ENCODE measurements at places on chromosomes 12 and 14. TPM values are rescaled to one million over a fixed set of nuclear protein-coding genes. Genes with fewer than 3 reads are reported as not detected.

- DNase-seq: no peak
These were observed 516.7 kb upstream of the TMEM132C start for GRCh38 chr12:127750076-127750840.

Gene VCPKMT
- polyA plus RNA-seq: 9.7 TPM

GRCh38 chr12:27966870-27967269 is 5.7 kb downstream of the PTHLH start:
- DNase-seq: no peak

Gene RND1
- polyA plus RNA-seq: 0.38 TPM

- no peak for DNase-seq
These were observed 219.5 kb downstream of the KLHL28 start for GRCh38 chr14:44742202-44742601.

- no peak for DNase-seq
These were observed 167.7 kb upstream of the AMIGO2 start for GRCh38 chr12:47247418-47247817.

DNA sequence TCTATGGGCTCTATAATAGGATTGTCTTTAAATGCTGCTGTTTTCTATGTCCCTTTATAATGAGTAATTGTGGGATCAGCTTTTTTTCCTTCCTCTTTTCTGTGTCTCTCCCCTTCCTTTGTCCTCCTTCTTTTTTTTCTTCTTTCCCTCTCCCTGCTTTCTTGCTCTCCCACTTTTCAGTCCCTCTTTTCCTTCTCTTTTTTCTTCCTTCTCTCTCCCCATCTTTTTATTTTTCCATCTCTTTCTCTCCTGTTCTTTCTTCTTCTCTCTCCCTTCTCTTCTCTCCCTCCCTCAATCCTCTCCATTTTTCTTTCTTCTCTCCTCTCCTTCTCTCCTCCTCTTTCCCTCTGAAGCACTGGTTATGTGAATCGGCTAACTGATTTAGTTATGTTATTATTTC is 62.5 kb upstream of the RD3L start:
- no peak for DNase-seq

DNA sequence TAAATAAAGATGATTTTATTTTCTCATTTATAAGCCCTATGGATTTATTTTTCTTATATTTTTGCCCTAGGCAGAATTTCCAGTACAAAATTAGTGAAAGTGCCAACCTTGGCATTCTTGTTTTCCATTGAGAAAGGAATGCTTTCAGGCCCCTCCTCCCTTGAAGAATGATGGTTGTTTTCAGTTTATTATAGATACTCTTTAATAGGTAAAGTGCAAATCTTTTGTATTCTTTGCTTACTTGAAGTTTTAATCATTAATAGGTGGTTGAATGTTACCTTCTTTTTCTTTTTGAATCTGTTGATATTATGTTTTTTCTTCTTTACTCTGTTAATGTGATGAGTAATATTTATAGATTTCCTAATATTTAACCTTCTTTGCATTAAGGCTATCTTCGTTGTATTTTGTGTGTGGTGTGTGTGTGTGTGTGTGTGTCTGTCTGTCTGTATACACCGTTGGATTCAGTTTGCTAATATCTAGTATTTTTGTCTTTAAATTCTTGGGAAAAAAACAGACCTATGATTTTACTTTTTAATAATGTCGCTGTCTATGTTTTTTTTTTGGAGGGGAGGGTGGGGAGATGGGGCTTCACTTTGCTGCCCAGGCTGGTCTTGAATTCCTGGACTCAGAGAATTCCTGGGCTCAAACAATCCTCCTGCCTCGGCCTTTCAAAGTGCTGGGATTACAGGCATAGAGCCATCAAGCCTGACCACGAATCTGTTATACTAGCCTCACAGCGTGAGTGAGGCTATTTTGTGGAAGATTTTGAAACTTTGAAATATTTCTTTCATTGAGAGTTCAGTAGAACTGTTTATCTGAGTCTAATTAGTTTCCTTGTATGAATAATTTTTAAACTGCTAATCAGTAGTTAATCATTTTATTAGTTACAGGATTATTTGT is 13.5 kb downstream of the SRGAP1 start:
- no peak for DNase-seq

DNA sequence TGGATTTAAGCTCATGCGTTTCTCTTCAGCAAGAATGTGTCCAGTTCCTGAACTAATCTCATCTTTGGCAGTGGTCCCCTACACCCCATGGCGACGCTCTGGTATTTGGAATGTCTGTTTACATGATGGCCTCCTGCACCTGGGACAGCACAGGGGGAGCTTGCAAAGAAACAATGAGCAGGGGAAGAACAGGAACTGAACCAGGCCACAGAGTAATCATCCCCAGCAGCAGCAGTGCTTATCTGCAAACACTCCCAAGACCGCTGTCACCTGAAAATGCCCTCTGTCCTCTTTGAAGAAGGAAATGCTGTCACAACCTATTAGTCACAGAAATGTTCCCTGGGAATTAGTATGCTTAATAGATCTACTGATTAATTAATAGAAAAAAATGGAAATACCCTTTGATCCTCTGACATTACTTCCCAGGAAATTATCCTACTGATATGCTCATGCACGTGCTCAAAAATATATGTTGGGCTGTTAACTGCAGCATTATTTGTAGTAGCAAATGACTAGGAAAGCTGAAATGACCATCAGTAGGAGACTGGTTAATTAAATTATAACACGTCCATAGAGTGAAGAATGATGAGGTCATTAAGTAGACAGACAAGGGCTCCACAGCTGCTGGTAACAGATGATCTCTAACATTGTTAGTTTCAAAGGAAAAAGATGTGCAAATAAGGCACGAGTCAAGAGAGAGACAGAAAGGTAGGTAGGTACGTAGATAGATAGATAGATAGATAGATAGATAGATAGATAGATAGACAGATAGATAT is 279.3 kb upstream of the FLRT2 start:
- DNase-seq: no peak

DNA sequence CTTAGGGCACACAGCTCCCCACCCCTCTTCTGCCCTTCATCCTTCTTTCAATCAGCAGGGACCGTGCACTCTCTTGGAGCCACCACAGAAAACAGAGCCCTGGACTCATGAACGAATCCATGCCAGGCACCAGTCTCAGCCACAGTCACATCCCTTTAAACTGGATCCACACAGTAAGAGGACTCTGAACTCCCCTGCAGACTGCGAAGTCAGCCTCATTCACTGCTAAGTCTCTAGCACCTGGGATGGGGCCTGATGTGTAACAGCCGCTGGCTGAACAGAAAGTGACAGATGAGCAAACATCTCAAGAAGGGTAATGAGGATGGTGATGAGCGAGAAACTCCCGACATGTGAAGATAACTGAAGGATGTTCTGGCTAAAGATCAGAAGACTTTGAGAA is 45.8 kb upstream of the IQSEC3 start:
- DNase-seq: no peak

DNA sequence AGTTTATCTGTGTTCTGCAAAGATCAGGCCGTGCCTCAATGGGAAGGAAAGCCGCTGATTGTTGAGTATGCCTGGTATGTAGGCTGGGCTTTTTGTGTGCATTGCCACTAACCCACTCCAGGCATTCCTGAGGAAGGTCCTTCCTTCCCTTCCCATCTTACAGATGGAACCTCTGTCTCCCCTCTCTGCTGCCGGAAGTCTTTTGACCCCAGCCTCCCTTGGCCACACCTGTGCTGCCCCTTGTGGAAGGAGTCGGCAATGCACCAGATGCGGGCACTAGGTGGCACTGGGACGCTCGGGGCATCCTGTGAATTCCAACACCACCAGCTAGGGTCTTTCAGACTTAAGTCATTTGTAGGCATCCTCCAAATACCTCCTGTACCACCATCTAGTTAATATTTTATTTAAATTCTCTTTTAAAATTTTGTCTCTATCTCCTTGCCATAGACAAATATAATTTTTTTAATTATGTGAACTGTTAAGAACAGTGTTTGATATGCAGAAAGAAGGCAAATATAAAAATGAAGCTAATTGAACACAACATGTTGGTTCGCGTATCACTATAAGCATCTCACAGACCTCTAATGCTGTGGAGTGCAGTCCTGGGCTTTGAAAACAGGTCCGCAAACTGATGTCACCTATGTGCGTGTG is 99.6 kb downstream of the RIN3 start:
- DNase-seq: no peak

Gene RNASE4
- 4.2 TPM for polyA plus RNA-seq

- no peak for DNase-seq
These were observed 203.1 kb downstream of the PTPRO start for GRCh38 chr12:15525441-15525840.

GRCh38 chr12:103832048-103832997 is 8.7 kb downstream of the NT5DC3 start:
- no peak for DNase-seq

DNA sequence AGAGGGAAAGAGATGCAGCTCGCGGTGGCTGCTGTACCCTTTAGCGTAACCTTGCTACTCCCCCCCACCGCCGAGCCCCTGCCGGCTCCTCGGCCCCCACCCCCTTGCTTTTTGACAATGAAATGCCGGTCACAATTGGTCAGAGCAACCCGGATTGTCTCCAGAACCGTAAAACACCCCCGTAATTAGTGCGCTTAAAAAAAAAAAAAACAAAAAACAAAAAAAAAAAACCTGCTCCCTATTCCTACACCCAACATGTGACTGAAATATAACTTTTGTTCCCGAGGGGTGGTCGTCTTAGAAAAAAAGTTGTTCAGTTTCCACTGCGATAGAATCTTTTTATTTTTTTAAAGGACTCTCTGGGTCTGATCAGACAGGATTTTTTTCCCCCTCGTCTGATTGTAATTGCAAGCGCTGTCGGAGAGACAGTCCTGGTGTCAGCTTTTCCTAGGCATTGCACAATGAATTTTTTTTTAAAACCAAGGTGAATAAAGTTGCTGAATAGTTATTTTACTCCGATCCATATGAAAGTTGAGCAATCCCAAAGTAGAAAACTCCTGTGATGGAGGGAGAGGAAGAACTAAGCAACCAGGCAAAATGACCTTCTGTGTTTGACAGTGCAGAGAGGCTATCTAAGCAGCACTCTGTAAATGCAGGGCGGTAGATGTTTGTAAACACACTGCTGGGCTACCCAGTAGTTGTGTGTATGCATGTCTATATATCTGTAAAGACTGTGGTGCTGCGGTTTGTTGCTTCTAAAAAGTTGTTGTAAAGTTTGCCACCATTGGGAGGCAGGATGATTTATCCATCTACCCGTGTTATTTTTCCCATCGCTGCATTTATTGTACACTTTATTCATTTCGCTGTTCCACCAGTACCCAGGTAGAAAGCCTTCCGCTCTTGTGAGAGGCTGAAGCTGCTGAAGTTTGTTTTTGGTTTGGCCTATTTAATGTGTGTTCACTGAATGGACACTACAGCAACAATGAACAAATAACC is 1.1 kb downstream of the ETV6 start:
- DNase-seq: no peak

Gene GZMH
- polyA plus RNA-seq: not detected

DNA sequence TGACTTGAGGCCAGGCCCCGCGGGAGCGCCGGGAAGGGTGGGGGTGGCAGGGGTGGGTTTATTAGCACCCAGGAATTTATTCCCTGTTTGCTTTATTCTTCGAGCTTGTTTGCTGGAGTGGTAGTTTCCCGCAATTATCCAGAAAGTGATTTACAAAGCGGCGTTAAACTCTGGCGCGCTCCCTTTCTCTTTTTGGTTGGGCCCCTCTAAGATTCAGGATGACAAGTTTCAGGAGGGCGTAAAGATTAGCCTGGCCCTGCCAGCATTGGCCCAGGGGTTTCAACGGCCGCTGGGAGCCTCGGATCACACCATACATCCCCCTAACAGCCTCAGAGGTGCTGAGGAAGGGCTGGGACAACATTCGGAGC is 444 bp upstream of the NKX2-8 start:
- no peak for DNase-seq

DNA sequence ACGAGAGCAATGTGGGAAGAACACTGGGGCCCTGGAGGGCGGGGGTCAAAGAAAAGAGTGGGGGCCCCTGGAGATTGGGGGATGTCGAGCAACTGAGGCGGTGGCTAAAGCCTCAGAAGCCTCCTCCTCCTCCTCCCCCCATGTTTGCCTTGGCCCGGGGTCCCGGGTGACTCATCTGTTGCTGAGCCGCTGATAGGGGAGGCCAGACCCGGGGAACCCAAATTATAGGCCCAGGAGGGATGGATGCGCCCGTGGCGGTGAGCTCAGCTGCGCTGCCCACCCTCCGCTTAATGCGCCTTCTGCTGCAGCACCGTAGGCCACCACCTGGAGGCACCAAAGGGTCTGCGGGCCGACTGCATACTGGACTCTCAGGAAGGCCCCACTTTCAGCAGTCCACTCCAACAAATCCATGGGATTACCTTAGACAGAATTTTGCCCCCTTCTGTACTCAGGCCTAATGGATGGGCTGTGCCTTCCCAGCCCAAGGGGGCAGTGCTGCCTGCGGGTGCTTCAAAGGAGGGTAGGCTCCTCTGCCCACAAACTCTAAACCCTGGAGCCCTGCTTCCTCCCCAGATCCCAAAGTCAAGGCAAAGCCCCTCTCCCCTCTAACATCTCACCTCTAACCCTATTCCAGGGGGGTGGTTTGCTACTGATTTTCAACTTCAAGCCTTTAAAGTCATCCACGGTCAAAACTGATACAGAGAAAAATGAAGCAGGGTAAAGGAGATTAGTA is 2.6 kb upstream of the WNT10B start:
- no peak for DNase-seq

Gene CLEC6A
- not detected for polyA plus RNA-seq

DNA sequence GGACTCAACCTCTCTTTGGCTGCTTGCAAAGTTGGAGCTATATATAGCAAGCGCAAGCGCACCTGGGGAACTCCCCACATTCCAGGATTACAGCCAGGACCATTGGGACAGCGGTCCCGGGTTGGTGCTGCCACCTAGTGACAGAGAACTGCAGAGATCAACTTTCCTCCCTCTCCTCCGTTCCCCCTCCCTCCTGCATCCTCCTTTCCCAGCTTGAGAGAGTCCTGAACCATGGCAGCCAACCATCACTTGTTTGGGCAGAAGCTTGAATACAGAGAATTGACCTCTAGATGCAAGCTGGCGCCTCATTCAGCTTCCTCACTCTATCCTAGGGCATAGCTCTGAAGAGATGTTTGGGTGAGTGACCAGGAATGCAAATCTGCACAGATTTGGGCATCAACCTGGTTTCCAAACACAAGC is 17.4 kb upstream of the FLVCR2 start:
- no peak for DNase-seq

Measured in forelimb muscle (tissue), 1 donor.